ENCODE measurements at places on chromosomes 2 and 18.

DNA sequence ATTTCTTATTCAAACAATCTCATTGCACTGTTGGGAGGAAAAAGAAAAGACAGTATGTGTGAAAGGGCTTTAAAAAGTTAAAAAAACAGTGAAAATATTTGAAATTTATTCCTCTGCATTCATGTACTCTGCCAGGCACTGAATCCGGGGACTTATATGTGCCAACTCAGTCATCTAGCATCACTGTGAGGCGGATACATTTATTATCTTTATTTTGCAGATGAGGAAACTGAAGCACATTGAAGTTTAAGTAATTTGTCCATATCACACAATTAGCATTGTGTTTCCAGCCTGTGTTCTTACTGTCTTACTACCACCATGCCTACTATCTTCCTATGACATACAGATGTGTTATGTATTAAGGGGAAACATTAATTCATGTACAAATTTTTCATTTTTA, 1.8 kb downstream of the LCLAT1 start:
- no peak for DNase-seq

DNA sequence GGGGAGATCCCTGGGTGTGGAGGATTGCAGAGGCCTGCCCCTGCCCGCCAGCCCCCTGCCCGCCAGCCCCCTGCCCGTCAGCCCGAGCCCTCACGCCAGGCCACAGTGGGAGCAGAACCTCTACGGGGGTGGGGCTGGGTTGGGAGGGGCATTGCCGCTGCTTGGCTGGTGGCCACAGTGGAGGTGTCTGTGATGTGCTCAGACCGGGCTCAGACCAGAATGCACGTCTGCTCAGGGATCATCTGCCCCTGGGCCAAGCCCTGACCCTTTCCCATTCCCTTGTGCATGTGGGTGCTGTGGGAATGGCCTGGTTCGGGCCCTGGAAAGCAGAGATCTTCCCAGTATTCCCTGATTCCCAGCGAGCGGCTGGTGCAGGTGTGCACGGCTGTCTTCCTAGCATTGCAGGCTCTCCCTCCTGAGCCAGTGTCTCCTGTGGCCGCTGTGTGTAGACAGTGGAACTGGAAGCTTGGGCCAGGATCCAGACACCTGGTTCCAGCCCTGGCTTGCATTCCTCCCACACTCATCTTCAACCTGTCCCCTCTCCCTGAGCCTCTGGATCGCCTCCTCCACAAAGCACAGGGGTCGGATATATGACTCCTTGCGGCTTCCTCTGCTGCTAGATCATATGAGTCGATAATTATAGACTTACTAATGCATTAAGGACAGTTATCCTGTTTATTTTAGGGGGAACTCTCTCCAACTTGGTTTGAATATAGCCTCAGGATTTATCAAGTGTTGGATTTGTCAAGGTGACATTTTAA, 161.6 kb downstream of the LDLRAD4 start:
- DNase-seq, result no peak

DNA sequence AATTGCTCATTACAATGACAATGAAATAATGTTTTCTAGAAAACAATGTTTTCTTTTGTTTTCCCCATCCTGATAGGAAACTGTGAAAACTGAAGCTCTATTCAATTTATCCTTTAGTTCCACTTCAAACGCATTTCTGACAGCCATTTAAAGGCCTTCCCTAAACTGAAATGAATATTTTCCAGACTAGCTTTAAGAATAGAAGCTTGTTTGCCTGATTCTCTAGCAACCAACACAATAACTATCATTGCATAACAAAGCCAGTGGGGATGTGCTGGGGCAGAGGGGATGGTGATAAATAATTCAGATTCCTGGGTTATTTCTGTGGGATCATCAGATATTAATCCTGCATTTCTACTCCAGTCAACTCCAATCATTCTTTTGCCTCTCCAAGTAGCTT, 427.1 kb downstream of the RND3 start:
- DNase-seq, result no peak

GRCh38 chr2:151388011-151388410, 21.7 kb upstream of the RIF1 start:
- DNase-seq, result no peak

GRCh38 chr2:11940799-11941198, 194.4 kb downstream of the LPIN1 start:
- DNase-seq, result no peak

GRCh38 chr2:3479430-3480320, 39.7 kb downstream of the ADI1 start:
- DNase-seq, result no peak

GRCh38 chr2:10195278-10196109, 73.0 kb downstream of the RRM2 start:
- DNase-seq, result no peak

Data from LNCaP clone FGC (cell line).